ENCODE measurements at places on chromosomes 11 and 22.

- DNase-seq, result no peak
Observed at GRCh38 chr11:125903711-125904659, at the start of gene DDX25. DDX25 (plus strand) TSS chr11:125904508; CDS start chr11:125904518, 10 bp downstream.

GRCh38 chr11:83456075-83456474 lies 169.9 kb upstream of the CCDC90B start:
- no peak for DNase-seq

DNA sequence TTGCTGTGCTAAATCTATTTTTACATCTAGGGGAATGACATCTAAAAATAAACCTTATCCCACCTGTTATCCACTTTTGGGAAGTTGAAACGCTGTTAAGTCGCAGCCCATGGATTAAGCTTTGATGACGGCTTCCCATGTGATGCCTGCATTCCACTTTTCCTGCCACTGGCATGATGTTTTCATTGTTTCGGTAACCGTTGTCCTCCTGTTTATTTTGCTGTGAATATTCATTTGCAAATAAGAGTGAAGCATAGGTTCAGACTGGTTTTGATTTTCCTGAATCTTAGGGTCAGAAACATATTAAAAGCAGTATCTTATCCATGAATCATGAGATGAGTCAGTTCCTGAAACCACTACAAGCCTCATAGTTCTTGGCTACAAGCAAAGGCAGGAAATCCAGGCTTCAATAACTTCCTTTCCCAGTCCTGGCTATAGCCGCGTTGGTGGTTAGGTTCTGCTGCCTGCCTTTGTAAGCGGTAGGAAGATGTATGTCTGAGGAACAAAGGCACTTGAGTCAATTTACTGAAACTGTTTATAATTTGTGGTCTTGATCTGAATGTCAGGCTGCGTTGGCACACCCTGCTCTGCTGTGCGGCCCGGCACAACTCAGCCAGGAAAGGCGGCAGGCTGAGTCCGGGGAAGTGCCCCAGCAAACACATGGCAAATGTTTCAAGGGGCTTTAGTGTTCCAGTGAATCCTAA lies 19.4 kb downstream of the TEAD1 start:
- DNase-seq, result peak; percentile 48

GRCh38 chr22:31161386-31161785 lies 1.4 kb downstream of the RNF185 start:
- no peak for DNase-seq

DNA sequence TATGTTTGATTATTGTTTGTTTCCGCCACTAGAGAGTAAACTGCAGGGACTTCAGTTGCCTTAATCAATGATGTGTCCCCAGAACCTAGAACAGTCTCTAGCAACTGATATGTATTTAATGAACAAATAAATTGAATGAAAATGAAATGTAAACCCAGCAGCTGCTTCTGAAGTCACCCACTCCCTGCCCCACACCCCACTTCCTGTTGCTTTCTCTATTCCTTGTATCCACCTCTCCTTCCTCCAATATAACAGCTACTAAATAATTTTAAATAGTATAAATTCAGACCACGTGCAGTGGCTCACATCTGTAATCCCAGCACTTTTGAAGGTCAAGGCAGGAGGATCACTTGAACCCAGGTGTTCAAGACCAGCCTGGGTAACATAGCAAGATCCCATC lies 15.8 kb downstream of the MYH9 start:
- DNase-seq, result no peak

- no peak for DNase-seq
Observed at GRCh38 chr22:46813816-46814597, 51.6 kb downstream of the TBC1D22A start.

DNA sequence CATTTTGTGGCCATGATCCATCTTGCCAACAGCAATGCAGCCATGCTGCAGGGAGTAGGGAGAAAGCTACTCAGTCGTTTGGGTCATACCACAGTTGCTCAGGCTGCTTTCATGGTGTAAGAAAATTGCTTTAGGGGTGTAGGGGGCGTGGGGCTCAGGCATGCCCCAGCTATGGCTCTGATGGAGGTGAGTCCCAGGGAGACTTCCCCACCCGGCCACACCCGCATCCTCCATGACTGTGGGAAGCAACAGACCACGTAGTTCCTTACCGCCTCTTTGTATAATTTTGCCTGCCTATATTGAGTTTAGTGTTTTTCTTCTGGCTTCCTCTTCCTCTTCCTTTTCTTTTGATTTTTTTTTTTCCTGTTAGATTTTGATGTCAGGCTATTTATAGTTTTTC lies 58.8 kb downstream of the SPECC1L start:
- no peak for DNase-seq

- DNase-seq, result no peak
Observed at GRCh38 chr22:27857443-27857842, 55.9 kb upstream of the MN1 start.

DNA sequence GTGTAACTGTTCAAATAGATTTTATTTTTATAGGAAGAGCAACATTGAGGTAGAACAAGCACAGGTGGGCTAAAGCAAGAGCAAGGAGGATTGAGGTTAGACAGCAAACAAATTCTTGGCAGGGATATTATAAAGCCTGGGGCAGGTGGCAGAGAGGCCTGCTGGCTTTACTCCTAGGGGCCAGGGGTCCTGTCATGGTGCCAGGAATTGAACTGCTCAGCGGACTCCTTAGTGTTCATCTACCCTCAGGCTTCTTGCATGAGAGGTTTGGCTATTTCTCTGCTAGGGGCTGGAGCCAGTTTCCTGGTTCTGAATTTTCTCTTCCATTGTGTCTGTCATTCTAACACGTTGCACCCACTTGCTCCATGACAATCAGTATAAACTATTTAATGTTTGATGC lies 217.2 kb upstream of the NCAM1 start:
- no peak for DNase-seq

DNA sequence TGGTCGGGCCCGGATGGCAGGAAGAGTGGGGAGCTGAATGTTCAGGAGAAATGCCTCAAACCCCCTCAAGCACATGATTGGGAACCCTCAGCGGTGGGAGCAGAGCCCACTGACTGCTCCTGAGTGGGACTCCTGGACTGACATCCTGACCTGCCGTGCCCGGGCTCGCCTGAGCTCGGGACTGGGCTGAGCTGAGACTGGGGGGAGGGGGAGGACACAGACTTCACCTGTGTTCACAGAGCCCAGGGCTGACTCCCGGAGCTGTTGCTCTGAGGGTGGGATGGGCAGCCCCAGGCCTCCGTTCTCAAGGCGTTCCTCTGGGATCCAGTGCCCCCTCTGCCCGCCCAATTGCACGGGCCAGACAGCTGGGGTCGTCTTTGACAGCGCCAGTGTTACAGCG lies 24.6 kb downstream of the DAGLA start:
- DNase-seq, result no peak

GRCh38 chr11:118921121-118921928 lies 4.4 kb downstream of the BCL9L start:
- DNase-seq, result no peak

- no peak for DNase-seq
Observed at GRCh38 chr11:122146475-122146874, 30.5 kb upstream of the BLID start.

DNA sequence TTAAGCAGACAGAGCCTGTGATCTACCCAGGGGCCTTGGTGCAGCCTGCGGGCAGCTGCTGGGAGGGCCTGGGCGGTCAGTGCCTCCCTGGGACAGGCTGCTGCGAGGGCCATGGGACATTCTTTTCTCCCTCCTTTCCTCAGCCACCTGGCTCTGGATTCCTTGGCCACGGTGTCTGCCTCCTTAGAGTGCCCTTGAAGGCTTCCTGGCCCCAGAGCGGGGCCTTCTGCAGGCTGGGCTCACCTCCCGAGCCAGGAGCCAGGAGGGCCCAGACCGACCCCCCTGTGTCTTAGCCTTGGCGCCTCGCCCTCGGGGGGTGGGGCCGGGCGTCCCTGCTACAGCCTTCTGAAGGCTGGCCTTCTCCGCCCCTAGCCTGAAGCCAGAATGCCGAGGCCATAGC lies 231.2 kb downstream of the TBC1D22A start:
- no peak for DNase-seq

GRCh38 chr11:67694875-67695555 lies 20.6 kb upstream of the ALDH3B2 start:
- DNase-seq, result no peak

- DNase-seq, result no peak
Observed at GRCh38 chr11:118076754-118077281, at the start of gene TMPRSS4. TMPRSS4 (plus strand) TSS chr11:118077078; CDS start chr11:118077303, 225 bp downstream.

DNA sequence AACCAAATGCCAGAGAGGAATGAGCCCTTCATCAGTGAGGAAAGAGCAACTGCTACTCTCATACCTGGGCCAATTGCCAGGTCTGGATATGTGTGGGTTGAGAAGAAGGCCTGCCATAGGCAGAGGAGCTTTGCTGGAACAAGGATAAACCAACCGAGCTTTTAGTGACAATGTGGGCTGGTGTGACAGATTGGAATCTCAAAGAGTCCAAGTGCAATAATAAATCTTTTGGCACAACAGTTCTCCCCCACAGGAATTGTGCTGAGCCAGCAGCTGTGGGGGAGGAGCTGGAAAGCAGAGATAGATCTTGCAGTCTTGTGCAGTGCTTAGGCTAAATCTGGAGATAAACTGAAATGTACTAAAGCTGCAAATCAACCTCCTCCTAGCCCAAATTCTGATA lies 79.4 kb upstream of the ISX start:
- DNase-seq, result no peak

DNA sequence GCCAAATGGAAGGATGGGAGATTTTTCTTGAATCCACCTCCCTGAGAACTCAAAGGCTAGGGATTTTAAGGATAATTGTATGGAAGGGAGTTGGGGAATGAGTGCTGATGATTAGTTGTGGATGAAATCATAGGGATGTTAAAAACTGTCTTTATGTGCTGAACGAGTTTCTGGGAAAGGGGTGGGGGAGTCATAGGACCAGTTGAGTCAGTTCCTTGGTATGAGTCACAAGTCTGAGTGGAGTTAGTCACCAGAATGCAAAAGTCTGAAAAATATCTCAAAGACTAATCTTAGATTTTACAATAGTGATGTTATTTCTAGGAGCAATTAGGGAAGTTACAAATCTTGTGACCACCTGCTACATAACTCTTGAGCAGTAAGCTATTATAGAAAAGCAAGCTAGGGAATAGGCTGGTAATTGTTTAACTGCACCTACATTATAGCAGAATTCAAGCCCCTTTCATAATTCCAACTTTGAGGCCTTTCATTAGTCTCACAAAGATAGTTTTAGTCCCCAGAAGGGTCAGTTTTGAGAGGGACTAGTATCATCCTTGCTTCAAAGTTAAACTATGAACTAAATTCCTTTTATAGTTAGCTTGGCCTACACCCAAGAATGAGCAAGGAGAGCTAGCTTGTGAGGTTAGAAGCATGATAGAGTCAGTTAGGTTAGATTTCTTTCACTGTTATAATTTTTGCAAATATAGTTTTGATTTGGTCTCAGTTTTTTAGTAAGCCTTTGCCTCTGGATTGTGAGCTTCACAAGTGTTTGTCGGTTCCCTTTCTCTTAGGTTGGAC lies 668.0 kb downstream of the ETS1 start:
- DNase-seq, result no peak

- peak; percentile 70 for DNase-seq
Observed at GRCh38 chr11:75823415-75823814, 8.4 kb downstream of the UVRAG start.

DNA sequence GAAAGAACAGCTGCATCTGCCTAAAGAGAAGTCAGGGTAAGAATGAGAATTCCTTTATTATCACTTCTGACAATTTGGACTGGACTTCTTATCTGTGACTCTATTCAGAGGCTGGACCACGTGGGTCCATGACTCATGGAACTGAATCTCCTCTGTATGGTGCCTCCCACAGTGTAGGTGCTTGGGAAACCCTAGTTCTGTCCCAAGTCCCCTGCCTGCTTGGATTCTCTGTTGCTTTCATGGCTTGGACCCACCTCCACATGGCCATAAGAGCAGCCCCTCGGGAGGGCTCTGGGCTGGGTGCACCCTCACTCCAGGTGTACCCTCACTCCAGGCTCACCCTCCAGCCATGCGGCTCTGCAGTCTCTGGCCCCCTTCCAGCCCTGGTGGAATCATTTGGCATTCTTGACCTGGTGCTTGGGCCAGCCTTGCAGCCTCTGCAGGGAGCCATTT lies 153.4 kb downstream of the CACNA1I start:
- no peak for DNase-seq

- DNase-seq, result no peak
Observed at GRCh38 chr11:60077216-60077817, 11.1 kb upstream of the MS4A2 start.

DNA sequence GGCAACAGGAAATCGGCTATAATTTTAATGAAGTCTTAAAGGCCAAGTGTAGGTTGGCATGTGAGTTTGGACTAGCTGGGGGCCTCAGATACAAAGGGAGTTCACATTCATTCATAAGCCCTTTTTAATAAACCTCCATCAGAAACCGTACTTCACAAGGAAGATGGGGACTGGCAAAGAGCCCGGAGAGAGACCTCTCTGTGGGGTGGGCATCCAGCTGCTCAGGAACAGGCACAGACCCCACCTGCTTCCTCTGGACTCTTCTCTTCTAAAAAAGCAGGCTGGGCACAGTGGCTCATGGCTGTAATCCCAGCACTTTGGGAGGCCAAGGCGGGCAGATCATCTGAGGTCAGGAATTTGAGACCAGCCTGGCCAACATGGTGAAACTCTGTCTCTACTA lies 3.9 kb upstream of the ARFGAP3 start:
- DNase-seq, result no peak

DNA sequence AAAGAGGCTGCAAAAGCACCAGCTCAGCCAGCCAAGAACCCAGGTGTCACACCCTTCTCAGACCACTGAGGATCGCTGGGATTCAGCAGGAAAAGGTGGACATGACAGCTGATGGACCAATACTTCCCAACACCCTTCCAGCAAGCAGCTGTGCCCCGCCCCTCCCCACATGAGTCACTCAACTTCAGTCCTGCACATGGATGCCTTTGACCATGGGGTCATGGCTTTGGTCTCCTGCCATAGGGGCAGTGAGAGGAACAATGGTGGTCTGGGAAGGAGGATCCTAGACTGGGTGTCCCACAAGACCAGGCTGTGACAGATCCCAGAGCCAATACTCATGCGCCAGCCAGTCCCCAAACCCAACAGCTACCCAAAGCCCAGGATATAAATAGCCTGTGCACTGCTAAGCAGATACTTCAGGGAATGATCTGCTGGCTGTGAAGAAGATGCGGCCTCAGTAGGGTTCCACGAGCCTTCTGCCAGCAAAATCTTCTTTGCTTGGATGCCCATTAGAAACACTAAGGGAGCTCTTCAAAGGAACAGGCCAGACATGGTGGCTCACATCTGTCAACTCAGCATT lies 5.5 kb upstream of the RGL4 start:
- no peak for DNase-seq

GRCh38 chr11:20634781-20635180 lies 34.6 kb upstream of the NELL1 start:
- no peak for DNase-seq

- no peak for DNase-seq
Observed at GRCh38 chr11:60720460-60720859, 4.1 kb upstream of the MS4A18 start.
